ENCODE measurements at places on chromosomes 16 and 17.

DNA sequence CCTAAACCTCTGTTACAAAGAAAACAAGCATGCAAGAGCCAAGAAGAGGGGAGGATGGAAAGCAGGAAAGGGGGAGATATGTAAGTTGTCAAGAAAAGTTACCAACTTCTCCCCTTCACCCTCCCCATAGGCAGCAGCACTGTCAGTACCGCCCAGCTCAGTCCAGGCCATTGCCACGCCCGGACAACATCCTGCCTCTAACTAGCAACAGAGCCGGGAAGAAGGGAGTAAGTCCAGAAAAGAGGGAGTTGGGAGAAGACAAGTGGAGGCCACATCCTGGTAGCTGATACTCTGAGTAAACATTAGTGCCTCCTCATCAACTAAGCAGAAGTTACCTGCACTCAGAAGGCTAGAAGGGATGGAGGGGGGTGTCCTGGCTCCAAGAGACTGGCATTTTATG, 113.6 kb downstream of the SMG6 start:
- no peak for DNase-seq

- DNase-seq, result no peak
Measured at GRCh38 chr16:56688762-56689161, 6.5 kb downstream of the MT1X start.

GRCh38 chr17:12407495-12408252, 258.0 kb upstream of the MYOCD start:
- DNase-seq, result no peak

- DNase-seq, result no peak
Measured at GRCh38 chr17:51012538-51012937, 108.1 kb downstream of the SPAG9 start.

GRCh38 chr17:17751489-17752088, 70.3 kb downstream of the RAI1 start:
- no peak for DNase-seq

GRCh38 chr17:50439008-50439407, 13.0 kb downstream of the ACSF2 start:
- DNase-seq, result no peak

GRCh38 chr17:6642592-6642991, 1.7 kb downstream of the TXNDC17 start:
- DNase-seq, result no peak

DNA sequence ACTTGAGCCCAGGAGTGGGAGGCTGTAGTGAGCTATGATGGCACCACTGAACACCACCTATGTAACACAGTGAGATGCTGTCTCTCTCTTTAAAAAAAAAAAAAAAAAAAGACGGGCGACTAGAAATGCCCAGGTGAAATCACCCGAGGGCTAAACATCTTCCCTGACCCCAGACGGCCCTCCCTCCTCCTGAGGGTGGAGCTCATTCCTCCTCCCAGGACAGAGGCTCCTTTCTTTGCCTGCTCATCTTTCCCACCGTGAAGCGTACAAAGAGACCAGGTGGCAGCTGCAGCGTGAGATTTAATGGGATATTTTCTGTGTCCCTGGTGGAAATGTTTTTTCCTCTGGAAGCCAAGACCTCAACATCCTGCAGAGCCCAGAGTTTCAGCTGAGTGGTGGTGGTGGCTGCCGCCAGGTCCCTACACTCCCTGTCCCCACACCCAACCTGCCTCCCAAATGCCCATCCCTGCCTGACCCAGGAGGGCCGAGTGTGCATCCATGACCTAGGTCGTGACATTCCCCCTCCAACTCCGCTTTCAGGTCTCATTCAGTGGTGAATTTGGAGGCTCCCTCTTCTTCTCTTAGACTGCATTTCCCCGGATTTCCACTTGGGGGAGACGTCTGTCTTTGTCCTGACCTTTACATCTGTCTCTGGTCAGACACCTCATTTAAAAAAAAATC, 14.4 kb upstream of the GPRC5B start:
- no peak for DNase-seq

DNA sequence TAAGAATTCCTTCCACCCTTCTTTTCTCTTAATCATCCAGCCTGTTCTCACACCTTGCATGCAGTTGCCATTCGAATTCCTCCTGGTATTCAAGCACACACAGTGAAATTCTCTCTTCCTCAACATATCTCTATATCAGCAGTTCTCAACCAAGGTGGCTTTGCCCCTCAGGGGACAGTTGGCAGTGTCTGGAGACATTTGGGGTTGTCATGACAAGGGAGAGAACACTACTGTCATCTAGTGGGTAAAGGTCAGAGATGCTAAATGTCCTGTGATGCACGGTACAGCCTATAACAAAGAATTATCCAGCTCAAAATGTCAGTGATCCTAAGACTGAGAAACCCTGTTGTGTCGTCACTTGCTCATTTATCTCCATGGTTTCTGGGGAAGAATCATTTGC, 94.8 kb upstream of the CPHXL start:
- DNase-seq, result no peak

DNA sequence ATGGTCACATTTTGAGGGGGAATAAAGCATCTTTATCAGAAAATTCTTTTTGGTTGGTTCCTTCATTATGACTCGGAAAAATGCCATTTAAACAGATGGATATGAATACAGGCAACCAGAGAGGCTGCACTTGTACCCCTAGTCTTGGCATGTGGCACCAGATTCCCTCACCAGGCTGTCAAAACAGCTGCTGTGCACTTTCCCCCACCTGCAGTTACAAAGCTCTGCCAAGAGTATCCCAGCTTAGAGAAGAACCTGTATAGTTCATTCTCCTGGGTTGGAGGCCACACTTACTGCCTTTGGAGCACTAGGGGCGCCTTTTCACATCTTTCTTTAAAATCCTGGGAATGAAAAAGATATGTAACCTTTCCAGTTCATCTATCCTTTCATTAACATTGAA, 190.3 kb downstream of the KIF2B start:
- no peak for DNase-seq

DNA sequence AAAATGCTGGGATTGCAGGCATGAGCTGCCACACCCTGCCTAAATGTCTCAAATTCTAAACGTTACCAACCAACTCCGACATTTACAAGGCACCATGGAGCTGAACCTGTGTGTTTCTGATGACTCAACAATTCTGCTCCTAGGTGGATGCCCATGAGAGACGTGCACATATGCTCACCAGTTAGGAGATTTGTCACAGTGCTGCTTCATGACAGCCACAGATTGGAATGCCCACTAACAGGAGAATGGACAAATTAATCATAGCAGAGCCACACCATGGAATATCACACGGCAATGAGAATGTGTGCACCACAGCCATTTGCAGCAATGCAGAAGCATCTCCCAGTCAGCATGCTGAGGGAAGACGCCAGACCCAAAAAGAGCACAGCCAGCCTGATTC, 8.0 kb upstream of the KCNG4 start:
- DNase-seq, result no peak

- no peak for DNase-seq
Measured at GRCh38 chr16:81846105-81846504, 67.0 kb downstream of the PLCG2 start.

DNA sequence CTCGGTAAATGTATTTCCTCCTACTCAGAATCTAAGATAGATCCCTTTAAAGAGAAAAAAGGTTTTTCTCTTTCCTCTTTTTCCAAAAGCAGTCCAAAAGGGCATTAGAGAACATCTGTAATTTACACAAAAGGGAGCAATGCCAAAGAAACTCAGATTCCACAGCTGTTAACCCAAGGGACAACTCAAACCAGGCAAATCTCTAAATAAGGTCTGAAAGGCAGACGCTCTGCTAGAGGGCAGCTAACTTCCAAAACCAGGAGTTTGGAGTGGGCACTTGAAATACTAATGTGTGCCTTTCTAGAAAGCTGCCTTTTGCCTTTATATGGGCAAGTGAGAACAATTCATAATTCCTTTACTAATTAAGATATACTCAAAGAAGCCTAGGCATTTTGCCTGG, 435.7 kb downstream of the ZFHX3 start:
- no peak for DNase-seq

- no peak for DNase-seq
Measured at GRCh38 chr17:4053596-4053995, 89.2 kb downstream of the ZZEF1 start.

- no peak for DNase-seq
Measured at GRCh38 chr17:47276868-47277267, 23.2 kb downstream of the ITGB3 start.

GRCh38 chr16:71201054-71201453, 29.5 kb downstream of the HYDIN start:
- DNase-seq, result no peak

GRCh38 chr17:72580321-72581127, 459.7 kb downstream of the SOX9 start:
- no peak for DNase-seq

DNA sequence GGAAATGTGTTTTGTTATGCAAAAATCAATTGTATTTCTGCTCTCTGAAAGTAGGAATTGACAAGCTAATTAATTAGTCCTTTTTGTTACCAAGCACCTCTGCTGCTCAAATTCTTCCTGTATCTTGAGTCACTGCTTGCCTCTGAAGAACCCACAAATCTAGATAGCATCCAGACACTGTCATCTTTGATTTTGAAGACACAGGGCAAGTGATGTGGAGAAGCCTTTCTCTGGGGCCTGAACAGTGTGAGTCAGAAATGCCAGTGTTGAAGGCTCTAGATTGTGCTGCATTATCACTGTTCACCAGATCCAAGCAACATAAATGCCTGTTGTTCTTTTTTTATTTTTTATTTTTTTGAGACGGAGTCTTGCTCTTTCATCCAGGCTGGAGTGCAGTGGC, 10.9 kb upstream of the ST6GALNAC1 start:
- no peak for DNase-seq

- DNase-seq, result no peak
Measured at GRCh38 chr16:87141402-87141801, 175.8 kb downstream of the C16orf95 start.

Measured in NCI-H1436 treated with DMSO at 0.1 percent for 48 hours (cell line).